ENCODE measurements at places on chromosomes 3 and 15.

- no peak for DNase-seq
These were observed 805.8 kb downstream of the FHIT start for GRCh38 chr3:60445446-60445845.

- DNase-seq, result no peak
These were observed 47.5 kb downstream of the SACM1L start for GRCh38 chr3:45736707-45737106.

GRCh38 chr3:67278015-67278618, 280.0 kb downstream of the KBTBD8 start:
- DNase-seq, result no peak

DNA sequence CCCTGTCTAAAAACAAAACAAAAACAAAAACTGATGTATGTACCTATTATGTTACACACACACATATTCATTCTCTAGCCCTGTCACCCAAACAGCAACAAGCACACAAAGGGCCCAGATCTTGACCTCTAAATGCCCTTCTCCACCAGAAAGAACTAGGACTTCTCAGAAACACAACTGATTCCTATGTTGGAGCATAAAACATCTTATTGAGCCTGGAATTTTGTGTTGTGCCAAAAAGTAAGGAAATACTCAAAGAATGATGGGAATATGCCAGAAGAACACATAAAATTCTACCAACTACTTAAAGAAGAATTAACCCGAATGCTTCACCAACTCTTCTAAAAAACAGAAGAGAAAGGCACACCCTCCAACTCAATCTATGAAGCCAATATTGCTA, 66.7 kb upstream of the OCA2 start:
- no peak for DNase-seq

GRCh38 chr15:90619939-90620338, 90.2 kb downstream of the CRTC3 start:
- no peak for DNase-seq

DNA sequence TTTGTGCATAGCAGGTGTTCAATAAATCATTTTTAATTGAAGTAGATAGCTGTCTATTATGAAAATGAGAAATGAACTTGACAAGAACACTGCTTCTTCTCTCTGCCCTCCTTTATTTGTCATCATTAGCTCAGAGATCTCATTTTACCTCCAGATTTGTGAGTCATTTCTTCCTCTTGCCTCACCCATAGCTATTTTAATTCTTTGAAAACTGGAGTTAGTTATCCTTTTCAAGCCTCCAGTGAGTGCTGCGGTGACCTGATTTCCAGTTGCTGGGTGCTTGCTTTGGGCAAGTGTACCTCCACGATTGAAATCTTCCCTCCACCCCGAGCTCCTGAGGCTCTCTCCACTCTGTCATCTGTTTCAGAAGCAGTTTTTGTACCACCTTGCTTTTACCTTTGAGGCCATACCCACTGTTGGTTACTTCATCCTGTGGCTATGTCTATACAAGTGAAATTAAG, 114.6 kb downstream of the NFKBIZ start:
- no peak for DNase-seq

- no peak for DNase-seq
These were observed 363.5 kb upstream of the NECTIN3 start for GRCh38 chr3:110708156-110708555.

DNA sequence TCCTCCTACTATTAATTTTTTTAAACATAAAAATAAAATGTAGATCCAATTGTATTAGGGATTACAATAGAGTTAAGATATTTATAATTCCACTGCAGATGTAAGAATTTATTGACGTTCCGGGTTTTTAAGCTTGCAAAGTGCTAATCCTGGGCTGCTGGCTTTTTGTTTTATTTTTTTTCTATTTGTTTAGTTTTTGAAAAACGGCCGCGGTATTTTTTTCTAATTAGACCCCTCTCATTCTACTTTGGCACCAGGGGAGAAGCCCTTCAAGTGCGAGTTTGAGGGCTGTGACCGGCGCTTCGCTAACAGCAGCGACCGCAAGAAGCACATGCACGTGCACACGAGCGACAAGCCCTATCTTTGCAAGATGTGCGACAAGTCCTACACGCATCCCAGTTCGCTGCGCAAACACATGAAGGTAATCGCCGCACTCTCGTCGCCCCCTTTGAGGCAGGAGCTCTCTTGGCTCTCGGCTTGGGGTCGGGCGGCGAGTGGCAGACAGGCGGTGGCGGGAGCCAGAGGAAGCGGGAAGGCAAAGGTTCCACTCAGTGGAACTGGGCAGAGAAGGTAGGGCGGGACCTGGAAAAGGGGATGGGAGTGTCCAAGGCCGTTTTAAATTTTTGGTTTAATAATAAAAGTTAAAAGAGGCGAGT, 3.2 kb downstream of the ZIC1 start:
- DNase-seq, result no peak

DNA sequence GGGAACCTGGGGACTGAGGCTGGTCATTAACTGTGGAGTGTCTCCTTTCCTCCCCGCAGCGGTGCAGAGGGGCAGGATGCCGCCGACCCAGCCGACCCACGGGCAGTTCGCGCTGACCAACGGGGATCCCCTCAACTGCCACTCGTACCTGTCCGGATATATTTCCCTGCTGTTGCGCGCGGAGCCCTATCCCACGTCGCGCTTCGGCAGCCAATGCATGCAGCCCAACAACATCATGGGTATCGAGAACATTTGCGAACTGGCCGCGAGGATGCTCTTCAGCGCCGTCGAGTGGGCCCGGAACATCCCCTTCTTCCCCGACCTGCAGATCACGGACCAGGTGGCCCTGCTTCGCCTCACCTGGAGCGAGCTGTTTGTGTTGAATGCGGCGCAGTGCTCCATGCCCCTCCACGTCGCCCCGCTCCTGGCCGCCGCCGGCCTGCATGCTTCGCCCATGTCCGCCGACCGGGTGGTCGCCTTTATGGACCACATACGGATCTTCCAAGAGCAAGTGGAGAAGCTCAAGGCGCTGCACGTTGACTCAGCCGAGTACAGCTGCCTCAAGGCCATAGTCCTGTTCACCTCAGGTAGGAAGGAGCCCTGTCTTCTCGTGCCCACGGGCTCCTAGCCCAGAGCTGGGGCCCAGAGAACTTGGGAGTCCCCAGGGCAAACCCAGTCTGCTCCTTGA, 3.7 kb downstream of the NR2F2 start:
- no peak for DNase-seq

- no peak for DNase-seq
These were observed 15.4 kb upstream of the GMNC start for GRCh38 chr3:190877925-190878324.

DNA sequence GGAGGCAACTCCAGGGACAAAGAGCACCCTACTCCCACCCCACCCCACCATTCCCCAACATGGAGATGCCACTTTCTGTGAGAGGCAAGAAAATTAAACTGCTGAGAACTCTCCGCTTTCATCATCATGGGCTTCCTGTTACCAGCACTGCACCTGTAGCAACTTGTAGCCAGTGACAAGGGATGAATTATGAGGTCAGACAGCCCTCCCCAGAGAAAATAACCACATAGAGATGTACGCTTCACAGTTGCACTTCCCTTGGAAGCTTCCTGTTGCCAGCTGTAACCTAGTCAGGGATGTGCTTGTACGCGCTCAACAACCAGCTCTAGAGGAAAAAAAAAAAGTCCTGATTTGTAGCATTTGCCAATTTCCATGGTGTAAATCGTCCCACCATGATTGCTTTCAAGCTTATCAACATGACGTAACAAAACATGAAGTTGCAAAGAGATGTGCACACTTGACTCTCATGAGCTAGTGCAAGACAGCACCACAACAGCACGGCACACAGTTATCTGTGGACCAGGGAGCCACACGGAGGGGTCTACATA, 145.4 kb downstream of the RAB11A start:
- DNase-seq, result no peak

DNA sequence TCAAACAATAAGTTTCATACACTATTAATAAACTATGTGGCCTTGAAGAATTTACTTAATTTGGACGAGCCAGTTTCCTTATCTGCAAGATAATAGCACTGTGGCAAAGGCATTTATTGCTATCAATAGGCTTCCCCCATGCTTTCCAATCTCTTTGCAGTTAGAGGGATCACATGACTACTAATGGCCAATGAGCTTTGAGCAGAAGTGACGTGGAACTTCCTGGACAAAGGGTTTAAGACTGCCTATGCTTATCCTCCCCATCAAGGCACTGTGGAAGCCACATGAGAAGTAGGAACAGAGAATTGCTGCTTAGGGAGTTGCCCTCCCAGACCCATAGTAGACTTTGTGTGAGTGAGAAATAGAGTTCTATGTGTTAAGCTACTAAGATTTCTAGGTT, 16.7 kb upstream of the ZMAT3 start:
- DNase-seq, result no peak

DNA sequence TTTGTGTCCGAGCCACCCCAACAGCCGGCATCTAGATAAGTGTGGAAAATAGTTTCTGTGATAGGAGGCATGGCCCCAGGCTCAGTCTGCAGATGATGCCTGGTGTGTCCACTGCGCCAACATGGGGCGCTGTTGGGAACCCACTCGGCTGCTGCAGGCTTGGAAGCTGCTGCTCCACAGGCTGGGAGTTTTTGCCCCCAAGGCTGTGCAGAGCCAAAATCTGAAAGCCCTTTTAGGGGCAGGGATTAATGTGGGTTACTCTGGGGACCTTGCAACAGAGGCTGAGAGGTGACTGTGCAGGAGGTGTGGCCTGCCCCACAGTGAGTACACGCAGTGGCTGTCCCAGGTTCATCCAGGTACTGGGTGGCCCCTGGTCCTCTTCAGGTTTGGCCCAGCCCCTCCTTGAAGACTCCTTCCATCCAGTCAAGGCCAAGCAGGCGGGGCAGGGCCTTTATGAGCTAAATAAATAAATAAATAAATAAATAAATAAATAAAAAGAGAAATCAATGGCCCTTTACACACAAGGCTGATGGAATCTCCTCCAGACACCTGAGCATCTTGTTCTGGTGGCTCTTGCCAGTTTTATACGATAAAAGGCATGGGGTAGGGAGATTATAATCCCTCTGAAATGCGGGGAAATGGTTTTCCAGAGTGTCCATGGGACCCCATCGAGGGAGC, 73.8 kb downstream of the AAGAB start:
- DNase-seq, result no peak

- no peak for DNase-seq
These were observed 595.5 kb upstream of the AGTR1 start for GRCh38 chr3:148102156-148102555.

DNA sequence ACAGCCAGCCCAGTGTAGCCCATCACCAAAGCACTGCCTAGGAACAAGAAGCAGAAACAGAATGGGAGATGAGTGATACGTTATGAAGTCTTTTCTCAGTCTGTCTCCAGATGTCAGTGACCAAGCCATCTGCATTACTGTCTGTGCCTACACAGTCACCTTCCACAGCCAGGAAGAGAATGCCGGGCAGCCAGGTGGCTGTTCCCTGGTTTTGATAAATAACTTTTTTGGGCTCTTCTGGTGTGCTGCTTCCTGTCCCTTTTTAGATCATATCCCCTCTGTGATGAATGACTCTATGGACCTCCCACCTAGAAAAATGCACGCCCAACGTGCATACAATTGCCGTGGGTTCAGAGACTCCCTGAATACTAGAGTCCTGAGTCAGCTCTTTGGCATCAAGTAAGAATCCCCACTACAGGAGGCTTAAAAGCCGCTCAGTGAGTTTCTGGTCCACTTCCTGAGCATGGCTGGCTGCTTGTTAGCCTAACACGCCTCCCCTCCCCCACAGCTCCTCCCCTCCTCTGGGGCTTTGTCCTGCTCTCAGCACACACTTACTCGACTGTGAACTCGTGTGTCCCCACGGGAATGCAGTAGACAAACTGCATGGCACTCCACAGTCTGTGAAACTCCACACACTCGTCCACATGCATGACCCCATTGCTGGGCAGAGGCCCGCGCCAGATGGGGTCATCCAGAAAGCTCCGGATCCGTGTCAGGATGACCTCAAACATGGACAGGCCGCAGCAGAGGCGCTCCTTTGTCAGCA, 34.7 kb downstream of the NIPA2 start:
- DNase-seq, result no peak

- no peak for DNase-seq
These were observed 45.6 kb downstream of the SST start for GRCh38 chr3:187624588-187624987.

- no peak for DNase-seq
These were observed 203.3 kb upstream of the AGTR1 start for GRCh38 chr3:148494451-148494850.

GRCh38 chr15:65655026-65655425, 33.3 kb downstream of the SLC24A1 start:
- DNase-seq, result no peak

- no peak for DNase-seq
These were observed 137.5 kb downstream of the ZNF385D start for GRCh38 chr3:21613372-21614070.

- DNase-seq, result no peak
These were observed 42.3 kb upstream of the GALNT15 start for GRCh38 chr3:16132190-16132589.

DNA sequence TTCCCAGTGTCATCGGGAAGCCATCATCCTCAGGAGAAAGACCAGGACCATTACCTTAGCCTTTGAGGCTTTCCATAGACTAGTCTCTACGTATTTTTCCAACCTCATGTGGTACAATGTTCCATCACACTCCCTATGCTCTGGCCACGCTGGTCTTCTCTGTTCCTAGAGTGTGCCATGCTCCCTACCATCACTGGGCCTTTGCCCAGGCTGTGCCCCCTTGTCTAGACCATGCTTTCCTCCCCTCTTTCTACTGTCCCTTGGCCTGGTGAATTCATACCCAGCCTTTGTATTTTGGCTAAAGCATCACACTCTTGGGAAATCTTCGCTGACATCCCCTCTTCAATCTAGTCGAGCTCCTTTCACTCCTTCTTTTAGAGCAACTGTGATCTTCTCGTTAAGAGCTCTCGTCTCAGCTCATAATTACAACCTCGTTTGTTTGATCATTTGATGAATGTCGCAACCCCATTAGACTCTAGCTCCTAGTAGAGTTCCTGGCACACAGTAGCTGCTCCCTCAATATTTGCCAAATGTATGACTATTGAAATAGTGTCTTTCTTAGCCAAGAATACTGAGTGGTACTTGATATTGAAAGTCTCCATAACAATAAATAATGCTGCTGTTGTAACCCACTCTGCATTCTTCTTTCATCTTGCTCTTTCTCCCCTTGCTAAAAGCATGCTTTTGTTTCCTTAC, 100.2 kb upstream of the FAM3D start:
- no peak for DNase-seq

DNA sequence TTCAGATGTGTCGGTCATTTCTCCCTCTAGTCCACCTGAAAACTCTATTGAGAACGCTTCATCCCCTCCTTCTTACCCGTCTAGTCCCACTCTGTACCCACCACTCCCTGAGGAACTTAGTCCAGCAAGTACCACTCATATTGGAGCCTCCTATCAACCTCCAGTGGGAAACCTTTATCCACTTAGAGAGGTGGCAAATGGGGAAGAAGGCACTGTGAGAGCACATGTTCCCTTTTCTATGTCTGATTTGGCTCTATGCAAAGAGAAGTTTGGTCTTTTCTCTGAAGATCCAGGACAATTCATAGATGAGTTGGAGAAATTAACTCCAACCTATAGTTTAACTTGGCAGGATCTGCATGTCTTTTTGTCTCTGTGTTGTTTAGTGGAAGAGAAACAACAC, 17.0 kb upstream of the RPN1 start:
- no peak for DNase-seq

- DNase-seq, result no peak
These were observed 41.4 kb downstream of the HDGFL3 start for GRCh38 chr15:83166218-83166617.

Data from activated CD8-positive, alpha-beta memory T cell treated with anti-CD3 and anti-CD28 coated beads for 1 hour (primary cell).